ENCODE measurements at places on chromosomes 11 and 22. TPM values are rescaled to one million over a fixed set of nuclear protein-coding genes. Genes with fewer than 3 reads are reported as not detected.

DNA sequence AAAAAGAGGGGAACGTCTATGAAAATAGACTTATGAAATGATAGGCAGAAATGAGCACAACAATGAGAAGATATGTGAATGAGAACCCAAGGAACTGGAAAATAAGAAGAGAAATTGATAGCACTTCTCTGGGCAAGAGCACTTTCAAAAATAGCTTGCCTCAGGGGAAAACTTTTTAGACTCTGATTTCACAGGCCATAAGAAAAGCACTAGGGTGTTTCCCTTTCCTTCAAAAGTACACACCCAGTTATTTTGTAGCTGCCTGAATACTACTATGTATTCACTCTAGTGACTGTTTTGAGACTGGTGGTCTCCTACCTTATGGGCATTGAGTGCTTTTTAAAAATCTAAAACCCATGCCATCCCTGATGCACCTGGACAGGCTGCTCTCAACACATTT, 172.3 kb upstream of the SOX6 start:
- no peak overlapping the region for H3K4me3 ChIP-seq
- no peaks in the 10 kb centered on the region for H3K27me3 ChIP-seq
- DNase-seq = no peak
- no peak overlapping the region for H3K27ac ChIP-seq
- no peaks in the 10 kb centered on the region for H3K4me1 ChIP-seq

- H3K27ac ChIP-seq = peak within 1 kb of the TSS; percentile 99
- no peaks in the 10 kb centered on the region for H3K27me3 ChIP-seq
- peaks cover 26% of the 10 kb centered on the region for H3K4me1 ChIP-seq
- peaks cover 32% of the 10 kb centered on the region for H3K36me3 ChIP-seq
- H3K4me3 ChIP-seq = peak within 1 kb of the TSS; percentile 80
These were observed at the start of gene ATF4 for GRCh38 chr22:39520226-39521105. TSS of gene ATF4 (plus strand) at chr22:39520562. CDS start at chr22:39521446, 884 bp downstream.

DNA sequence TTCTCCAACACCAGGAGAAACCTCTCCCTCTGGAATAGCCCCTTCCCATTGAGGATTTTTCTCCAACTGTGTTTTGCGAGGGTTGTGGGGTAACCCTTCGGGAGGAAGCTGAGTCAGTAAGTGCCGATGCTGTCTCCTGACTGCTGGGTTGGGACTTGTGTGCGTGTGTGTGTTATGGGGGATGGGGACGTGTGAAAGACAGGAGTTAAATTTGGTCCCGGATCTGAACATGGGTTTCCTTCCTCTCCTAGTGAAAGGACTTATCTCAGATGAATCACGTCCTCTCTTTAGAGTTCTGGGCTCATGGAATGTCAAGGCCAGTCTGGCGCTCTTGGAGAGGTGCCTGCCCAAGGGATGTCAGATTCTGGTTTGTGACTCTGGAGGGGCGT, 33.3 kb downstream of the KIAA1671 start:
- H3K36me3 ChIP-seq = no peaks in the 10 kb centered on the region
- no peak overlapping the region for H3K4me3 ChIP-seq
- no peaks in the 10 kb centered on the region for H3K4me1 ChIP-seq
- H3K27me3 ChIP-seq = no peaks in the 10 kb centered on the region
- H3K27ac ChIP-seq = peak overlapping the region; percentile 82

DCUN1D5 gene
- 75.5 TPM for polyA plus RNA-seq

- H3K27ac ChIP-seq = no peak overlapping the region
- DNase-seq = no peak
- H3K36me3 ChIP-seq = no peaks in the 10 kb centered on the region
- no peak overlapping the region for H3K4me3 ChIP-seq
- H3K4me1 ChIP-seq = no peaks in the 10 kb centered on the region
- H3K27me3 ChIP-seq = no peaks in the 10 kb centered on the region
These were observed 32.5 kb downstream of the CYB5R2 start for GRCh38 chr11:7640816-7641215.

GRCh38 chr22:38133331-38133730, 22.8 kb upstream of the BAIAP2L2 start:
- H3K4me3 ChIP-seq = no peak overlapping the region
- H3K27me3 ChIP-seq = no peaks in the 10 kb centered on the region
- no peak for DNase-seq
- no peaks in the 10 kb centered on the region for H3K4me1 ChIP-seq
- H3K27ac ChIP-seq = no peak overlapping the region

- no peak overlapping the region for H3K27ac ChIP-seq
- DNase-seq = no peak
- no peak overlapping the region for H3K4me3 ChIP-seq
These were observed 97.1 kb upstream of the PARVA start for GRCh38 chr11:12280199-12280837.

EXPH5 gene
- polyA plus RNA-seq = 2.6 TPM

MUC5B gene
- not detected for polyA plus RNA-seq

SERPING1 gene
- polyA plus RNA-seq = 80.7 TPM

- no peak for DNase-seq
- no peak overlapping the region for H3K4me3 ChIP-seq
- no peaks in the 10 kb centered on the region for H3K27me3 ChIP-seq
- H3K36me3 ChIP-seq = no peaks in the 10 kb centered on the region
- H3K4me1 ChIP-seq = no peaks in the 10 kb centered on the region
- no peak overlapping the region for H3K27ac ChIP-seq
These were observed 52.5 kb downstream of the NEU3 start for GRCh38 chr11:75041263-75041662.

CLP1 gene
- polyA plus RNA-seq = 17.9 TPM

PACSIN2 gene
- polyA plus RNA-seq = 67.7 TPM

DNA sequence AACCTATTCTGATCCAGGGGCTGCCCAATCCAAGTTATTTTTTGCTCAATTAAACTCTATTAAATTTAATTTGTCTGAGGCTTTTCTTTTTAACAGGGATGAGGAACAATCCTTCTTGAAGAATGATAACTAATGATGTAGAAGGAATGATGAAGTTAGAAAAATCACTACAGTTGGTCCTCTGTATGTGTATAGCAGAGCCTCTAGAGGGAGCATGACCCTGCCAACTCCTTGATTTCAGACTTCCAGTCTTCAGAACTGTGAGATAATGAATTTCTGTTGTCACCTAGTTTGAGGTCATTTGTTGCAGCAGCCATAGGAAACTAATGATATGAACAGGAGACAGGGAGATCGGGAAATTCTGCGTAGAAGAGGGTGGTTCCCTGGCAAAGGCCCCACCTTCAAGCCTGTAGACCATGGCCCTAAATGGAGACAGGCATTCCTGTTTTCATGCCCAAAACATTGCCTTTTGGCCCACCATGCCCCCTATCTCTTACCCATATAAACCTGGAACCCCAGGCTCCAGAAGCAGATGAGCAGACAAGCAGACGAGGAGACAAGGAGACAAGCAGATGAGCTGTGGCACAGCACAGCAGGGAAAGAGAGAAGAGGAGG, 7.7 kb upstream of the QSER1 start:
- H3K4me1 ChIP-seq = no peaks in the 10 kb centered on the region
- H3K4me3 ChIP-seq = no peak overlapping the region
- H3K36me3 ChIP-seq = no peaks in the 10 kb centered on the region
- DNase-seq = peak; percentile 35

DNA sequence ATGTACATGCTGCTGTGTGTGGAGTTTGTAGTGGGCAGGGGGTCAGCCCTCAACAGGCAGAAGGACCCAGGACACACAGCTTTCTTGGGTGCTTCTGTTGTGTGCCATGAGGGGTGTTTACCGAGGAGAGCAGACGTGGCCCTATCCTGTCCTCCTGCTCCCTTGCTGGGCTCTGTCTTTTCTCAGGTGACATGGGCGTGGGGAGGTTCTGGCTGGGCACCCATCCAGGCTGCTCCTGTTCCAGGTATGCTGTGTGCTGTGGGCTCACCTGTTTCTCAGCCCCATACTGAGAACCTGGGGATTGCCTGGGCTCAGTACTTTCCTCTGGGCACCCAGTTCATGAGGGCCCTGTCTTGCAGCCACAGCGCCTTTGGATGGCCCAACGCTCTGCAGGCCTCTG, 23.3 kb downstream of the MICALL1 start:
- no peaks in the 10 kb centered on the region for H3K27me3 ChIP-seq
- no peak overlapping the region for H3K27ac ChIP-seq
- DNase-seq = no peak
- H3K4me1 ChIP-seq = peaks cover 5% of the 10 kb centered on the region

GRCh38 chr11:2461956-2462542, 17.2 kb downstream of the KCNQ1 start:
- peaks cover 16% of the 10 kb centered on the region for H3K27me3 ChIP-seq
- peaks cover 40% of the 10 kb centered on the region for H3K4me1 ChIP-seq
- no peak overlapping the region for H3K4me3 ChIP-seq
- no peaks in the 10 kb centered on the region for H3K36me3 ChIP-seq
- H3K27ac ChIP-seq = peak overlapping the region; percentile 84

DNA sequence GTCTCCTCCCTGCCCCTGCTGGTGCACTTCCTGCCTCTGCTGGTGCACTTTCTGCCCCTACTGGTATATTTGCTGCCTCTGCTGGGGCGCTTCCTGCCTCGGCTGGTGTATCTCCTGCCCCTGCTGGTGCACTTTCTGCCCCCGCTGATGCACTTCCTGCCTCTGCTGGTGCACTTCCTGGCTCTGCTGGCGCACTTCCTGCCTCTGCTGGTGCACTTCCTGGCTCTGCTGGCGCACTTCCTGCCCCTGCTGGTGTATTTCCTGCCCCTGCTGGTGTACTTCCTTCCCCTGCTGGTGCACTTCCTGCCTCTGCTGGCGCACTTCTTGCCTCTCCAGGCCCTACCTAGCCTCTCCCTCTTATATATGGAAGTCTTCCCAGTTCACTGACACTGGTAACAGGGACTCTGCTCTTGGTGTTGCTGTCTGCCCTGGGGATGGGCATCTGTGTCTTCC, 10.1 kb downstream of the MTFP1 start:
- H3K4me1 ChIP-seq = no peaks in the 10 kb centered on the region
- H3K27ac ChIP-seq = no peak overlapping the region
- no peak overlapping the region for H3K4me3 ChIP-seq
- H3K36me3 ChIP-seq = no peaks in the 10 kb centered on the region

- peaks cover 10% of the 10 kb centered on the region for H3K4me1 ChIP-seq
- no peaks in the 10 kb centered on the region for H3K36me3 ChIP-seq
- no peaks in the 10 kb centered on the region for H3K27me3 ChIP-seq
- no peak overlapping the region for H3K27ac ChIP-seq
These were observed 33.6 kb upstream of the GNB1L start for GRCh38 chr22:19888131-19888746.

PNPLA5 gene
- not detected for polyA plus RNA-seq

GRCh38 chr11:122665861-122666260, 10.3 kb downstream of the UBASH3B start:
- peaks cover 5% of the 10 kb centered on the region for H3K4me1 ChIP-seq
- no peak for DNase-seq
- H3K36me3 ChIP-seq = no peaks in the 10 kb centered on the region
- no peak overlapping the region for H3K4me3 ChIP-seq

DNA sequence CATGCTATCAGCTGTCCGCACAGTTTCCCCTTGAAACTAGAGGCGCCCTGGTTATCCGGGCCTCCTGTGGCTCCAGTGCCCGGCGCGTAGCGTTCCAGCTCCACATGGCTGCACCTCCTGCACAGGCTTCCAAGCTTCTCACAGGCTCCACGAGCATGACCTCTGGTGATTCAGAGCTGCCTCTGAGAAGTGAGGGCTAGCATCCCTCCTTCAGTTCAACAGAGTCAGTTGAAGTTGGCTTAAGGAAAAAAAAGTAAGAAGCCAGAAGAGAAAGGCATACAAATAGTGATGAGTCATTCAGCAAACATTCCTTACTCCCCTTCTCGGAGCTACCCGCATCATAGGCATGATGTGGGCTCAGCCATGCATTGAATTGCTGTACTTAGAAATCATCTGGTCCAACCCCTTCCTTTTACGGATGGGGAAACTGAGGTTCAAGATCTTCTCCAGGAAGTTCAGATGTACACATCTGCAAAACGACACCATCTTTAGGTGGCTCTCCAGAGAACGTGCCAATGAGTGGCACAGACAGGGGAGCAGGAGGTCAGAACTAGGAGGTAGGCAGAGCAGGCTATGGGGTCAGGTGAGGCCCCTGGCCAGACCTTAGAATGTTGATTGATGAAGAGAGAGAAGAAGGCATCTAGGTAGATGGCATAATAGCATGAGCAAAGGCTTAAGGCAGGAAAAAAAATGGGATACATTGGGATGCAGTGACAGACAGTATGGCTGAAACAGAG, 216.3 kb upstream of the TBCEL start:
- H3K4me1 ChIP-seq = no peaks in the 10 kb centered on the region
- no peaks in the 10 kb centered on the region for H3K36me3 ChIP-seq
- no peak overlapping the region for H3K4me3 ChIP-seq
- DNase-seq = no peak

USH1C gene
- not detected for polyA plus RNA-seq

GRCh38 chr11:43853781-43854180, 26.9 kb upstream of the ALKBH3 start:
- H3K27ac ChIP-seq = no peak overlapping the region
- no peaks in the 10 kb centered on the region for H3K27me3 ChIP-seq
- DNase-seq = peak; percentile 33

SCGB2A2 gene
- polyA plus RNA-seq = not detected

BEST1 gene
- 0.34 TPM for polyA plus RNA-seq

DNA sequence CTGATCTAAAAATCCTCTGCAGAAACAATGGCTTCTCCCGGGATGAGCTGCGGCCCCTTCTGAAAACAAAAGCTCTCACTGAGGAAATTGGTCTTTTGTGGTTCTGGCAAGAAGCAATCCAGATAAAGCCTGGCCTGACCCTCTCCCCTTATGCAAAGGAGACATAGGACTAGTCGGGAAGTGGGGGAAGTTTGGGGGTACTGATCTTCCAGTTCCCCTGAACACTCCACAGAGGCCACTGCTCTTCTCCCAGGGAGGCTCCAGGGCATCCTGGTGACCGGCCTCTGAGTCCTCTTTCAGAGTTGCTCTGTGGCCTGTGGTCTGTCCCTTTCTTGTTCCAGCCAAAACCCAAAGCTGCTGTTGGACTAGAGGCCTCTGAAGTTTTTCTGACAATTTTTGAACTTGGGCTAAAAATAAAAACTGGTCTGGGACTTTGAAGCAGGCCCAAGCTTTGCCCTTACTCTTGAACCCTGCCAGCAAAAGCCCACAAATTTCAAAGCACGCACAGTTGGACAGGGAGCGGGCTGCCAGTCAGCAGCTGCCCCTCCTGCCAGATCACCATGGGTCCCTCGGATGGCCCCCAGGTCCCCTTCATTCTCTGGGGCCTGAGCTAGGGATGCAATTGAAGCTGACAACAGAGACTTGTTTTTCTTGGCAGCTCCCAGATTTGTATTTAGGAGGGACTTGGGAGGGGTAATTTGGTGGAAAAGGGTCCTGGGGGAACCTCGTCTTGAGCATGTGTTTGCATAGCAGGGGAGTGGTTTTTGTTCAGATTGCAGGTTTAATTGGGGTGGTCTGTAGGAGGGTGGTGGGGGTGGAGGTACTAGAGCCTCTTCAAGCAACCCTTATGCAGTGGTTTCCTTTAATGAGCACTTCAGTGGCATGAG, 381.6 kb upstream of the CADM1 start:
- no peaks in the 10 kb centered on the region for H3K36me3 ChIP-seq
- no peak overlapping the region for H3K27ac ChIP-seq
- DNase-seq = no peak
- H3K4me3 ChIP-seq = no peak overlapping the region
- no peaks in the 10 kb centered on the region for H3K27me3 ChIP-seq

FOSL1 gene
- polyA plus RNA-seq = not detected

All from cardiac muscle cell (in vitro differentiated cells and primary cell).